ENCODE measurements at places on chromosomes 2 and 18.

- H3K36me3 ChIP-seq, result no peaks in the 10 kb centered on the region
- H3K4me1 ChIP-seq, result no peaks in the 10 kb centered on the region
- no peak overlapping the region for H3K4me3 ChIP-seq
- DNase-seq, result no peak
- H3K27me3 ChIP-seq, result no peaks in the 10 kb centered on the region
Observed at GRCh38 chr2:41743324-41743723, 304.5 kb upstream of the PKDCC start.

DNA sequence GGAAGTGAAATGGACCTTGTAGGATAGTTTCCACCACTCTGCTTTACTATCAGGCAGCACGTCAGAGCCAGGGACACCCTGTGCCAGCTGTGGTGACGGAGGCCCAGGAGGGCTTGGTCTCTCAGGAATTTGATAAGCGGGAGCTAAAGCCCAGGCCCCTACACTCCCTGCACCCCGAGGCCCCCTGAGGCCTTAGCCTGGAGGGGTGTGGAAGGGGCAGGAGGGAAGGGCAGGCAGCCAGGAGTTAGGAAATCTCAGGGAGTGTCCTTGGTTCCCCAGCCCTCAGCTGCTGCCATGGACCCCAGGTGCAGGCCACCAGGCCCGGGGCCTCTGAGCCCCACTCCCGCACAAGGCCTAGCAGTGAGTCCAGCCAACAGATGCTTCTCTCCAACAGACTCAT lies 38.2 kb downstream of the PDIA6 start:
- no peak for DNase-seq
- H3K4me1 ChIP-seq, result peaks cover 2% of the 10 kb centered on the region
- H3K27ac ChIP-seq, result peak overlapping the region; percentile 37

DNA sequence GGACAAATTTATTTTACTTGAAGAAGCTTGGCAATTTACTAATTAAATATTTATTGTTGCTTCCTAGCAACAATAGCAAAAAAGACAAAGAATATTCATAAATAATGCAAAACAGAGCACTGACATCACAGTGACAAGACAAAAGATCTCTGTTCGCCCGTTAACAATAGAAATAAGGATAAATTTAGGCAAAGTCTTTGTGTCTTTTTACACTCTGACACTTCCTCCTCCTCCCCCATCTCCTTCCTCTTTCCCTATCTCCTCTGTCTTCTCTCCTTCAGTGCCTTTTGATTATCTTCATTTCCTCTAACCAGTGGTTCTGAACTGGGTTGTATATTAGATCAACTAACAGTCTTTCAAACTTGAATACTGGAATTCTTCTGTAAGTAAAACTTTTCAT lies 808.4 kb downstream of the ERBB4 start:
- no peaks in the 10 kb centered on the region for H3K27me3 ChIP-seq
- H3K27ac ChIP-seq, result no peak overlapping the region
- no peak overlapping the region for H3K4me3 ChIP-seq
- DNase-seq, result no peak

GRCh38 chr2:209685963-209686362 lies 85.7 kb upstream of the UNC80 start:
- no peak for DNase-seq
- H3K27ac ChIP-seq, result no peak overlapping the region
- no peaks in the 10 kb centered on the region for H3K36me3 ChIP-seq
- H3K4me3 ChIP-seq, result no peak overlapping the region
- no peaks in the 10 kb centered on the region for H3K27me3 ChIP-seq

GRCh38 chr2:99841749-99842148 lies 300.6 kb downstream of the AFF3 start:
- H3K27me3 ChIP-seq, result no peaks in the 10 kb centered on the region
- no peak overlapping the region for H3K4me3 ChIP-seq
- no peaks in the 10 kb centered on the region for H3K36me3 ChIP-seq
- peaks cover 1% of the 10 kb centered on the region for H3K4me1 ChIP-seq
- no peak for DNase-seq

- no peak overlapping the region for H3K4me3 ChIP-seq
- no peak overlapping the region for H3K27ac ChIP-seq
- peaks cover 2% of the 10 kb centered on the region for H3K36me3 ChIP-seq
- peaks cover under 1% of the 10 kb centered on the region for H3K4me1 ChIP-seq
Observed at GRCh38 chr2:10610213-10610910, 79.4 kb downstream of the NOL10 start.

- peaks cover 1% of the 10 kb centered on the region for H3K4me1 ChIP-seq
- H3K36me3 ChIP-seq, result no peaks in the 10 kb centered on the region
- H3K27ac ChIP-seq, result no peak overlapping the region
- H3K27me3 ChIP-seq, result peaks cover 22% of the 10 kb centered on the region
Observed at GRCh38 chr18:79630281-79631095, 49.1 kb upstream of the CTDP1 start.

DNA sequence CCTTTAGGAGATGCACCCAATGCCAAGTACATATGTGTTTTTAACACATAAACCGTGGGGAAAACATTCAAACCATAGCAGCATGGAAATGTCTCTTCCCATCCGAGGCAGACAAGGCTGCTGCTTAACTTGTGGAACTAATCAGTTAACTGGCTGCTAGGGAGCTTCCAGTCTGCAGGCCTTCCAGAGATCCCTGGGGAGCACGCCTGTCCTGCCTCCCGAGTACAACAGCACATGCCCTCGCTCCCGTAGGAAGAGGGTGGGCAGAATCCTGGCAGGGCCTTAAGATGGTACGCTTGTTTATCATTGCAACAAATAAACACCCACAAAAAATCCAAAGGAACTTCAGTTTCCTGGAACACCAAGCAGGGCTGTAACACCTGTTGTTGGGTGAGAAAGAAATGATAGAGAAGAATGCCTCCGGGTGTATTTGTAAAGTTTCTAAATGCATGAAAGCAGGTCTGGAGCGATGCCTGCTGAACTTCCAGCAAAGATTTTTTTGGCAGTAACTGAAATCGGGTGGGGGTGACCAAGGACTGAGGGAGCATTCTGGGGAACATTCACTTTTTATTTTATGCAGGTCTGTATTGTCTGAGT lies 56.2 kb downstream of the EDAR start:
- H3K27me3 ChIP-seq, result peaks cover 20% of the 10 kb centered on the region
- H3K4me1 ChIP-seq, result peaks cover 13% of the 10 kb centered on the region
- peak overlapping the region; percentile 9 for H3K27ac ChIP-seq

- no peak overlapping the region for H3K27ac ChIP-seq
- no peaks in the 10 kb centered on the region for H3K36me3 ChIP-seq
- peaks cover 3% of the 10 kb centered on the region for H3K4me1 ChIP-seq
- DNase-seq, result no peak
Observed at GRCh38 chr2:198957181-198957580, 500.6 kb downstream of the SATB2 start.

GRCh38 chr2:73386894-73387636 lies 1.4 kb downstream of the ALMS1 start:
- H3K27ac ChIP-seq, result peak overlapping the region; percentile 97
- H3K27me3 ChIP-seq, result peaks cover 15% of the 10 kb centered on the region
- H3K4me3 ChIP-seq, result peak overlapping the region; percentile 96
- H3K4me1 ChIP-seq, result peaks cover 17% of the 10 kb centered on the region
- no peak for DNase-seq
- H3K36me3 ChIP-seq, result peaks cover 2% of the 10 kb centered on the region

- H3K4me3 ChIP-seq, result no peak overlapping the region
- no peak for DNase-seq
- no peaks in the 10 kb centered on the region for H3K36me3 ChIP-seq
Observed at GRCh38 chr2:8412082-8412481, 269.8 kb upstream of the ID2 start.

GRCh38 chr18:59547581-59548182 lies 149.5 kb downstream of the CCBE1 start:
- no peak overlapping the region for H3K27ac ChIP-seq
- H3K4me3 ChIP-seq, result no peak overlapping the region
- no peak for DNase-seq
- no peaks in the 10 kb centered on the region for H3K36me3 ChIP-seq

GRCh38 chr2:219494952-219495530 lies 3.6 kb upstream of the GMPPA start:
- no peak for DNase-seq
- no peak overlapping the region for H3K27ac ChIP-seq
- H3K27me3 ChIP-seq, result peaks cover 73% of the 10 kb centered on the region
- no peaks in the 10 kb centered on the region for H3K36me3 ChIP-seq

DNA sequence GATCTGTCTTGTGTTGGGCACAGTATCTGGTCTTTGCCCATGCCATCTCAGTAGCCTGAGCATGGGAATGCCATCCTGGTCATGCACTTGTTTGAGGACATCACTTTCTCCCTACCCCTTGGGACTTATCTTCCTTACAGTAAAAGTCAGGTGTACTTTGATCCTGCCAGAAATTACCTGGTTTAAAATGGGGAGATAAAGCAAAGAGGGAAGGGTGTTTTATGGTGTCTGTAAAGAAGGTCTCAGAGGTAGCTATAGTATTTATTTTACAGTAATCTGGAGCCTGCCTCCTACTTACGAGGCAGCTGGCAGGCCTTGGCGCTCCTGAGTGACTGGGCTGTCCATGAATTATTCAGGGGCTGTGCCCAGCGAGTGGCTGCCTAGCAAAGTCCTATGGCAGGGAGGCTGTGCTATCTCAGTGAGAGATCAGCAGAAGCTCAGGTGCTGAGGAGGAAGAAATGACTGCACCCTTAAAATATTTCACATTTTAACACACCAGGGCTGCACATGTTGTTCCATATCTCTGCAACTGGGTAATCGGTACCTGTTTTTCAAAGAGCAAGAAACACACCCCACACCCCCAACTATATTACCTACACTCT lies 93.9 kb downstream of the SPTBN1 start:
- H3K36me3 ChIP-seq, result no peaks in the 10 kb centered on the region
- DNase-seq, result no peak
- no peaks in the 10 kb centered on the region for H3K27me3 ChIP-seq
- H3K27ac ChIP-seq, result no peak overlapping the region
- peaks cover 37% of the 10 kb centered on the region for H3K4me1 ChIP-seq

GRCh38 chr18:5962362-5962761 lies 67.0 kb upstream of the TMEM200C start:
- H3K4me1 ChIP-seq, result peaks cover 2% of the 10 kb centered on the region
- peaks cover 3% of the 10 kb centered on the region for H3K36me3 ChIP-seq
- no peak overlapping the region for H3K4me3 ChIP-seq
- H3K27ac ChIP-seq, result no peak overlapping the region
- no peak for DNase-seq
- peaks cover 5% of the 10 kb centered on the region for H3K27me3 ChIP-seq

DNA sequence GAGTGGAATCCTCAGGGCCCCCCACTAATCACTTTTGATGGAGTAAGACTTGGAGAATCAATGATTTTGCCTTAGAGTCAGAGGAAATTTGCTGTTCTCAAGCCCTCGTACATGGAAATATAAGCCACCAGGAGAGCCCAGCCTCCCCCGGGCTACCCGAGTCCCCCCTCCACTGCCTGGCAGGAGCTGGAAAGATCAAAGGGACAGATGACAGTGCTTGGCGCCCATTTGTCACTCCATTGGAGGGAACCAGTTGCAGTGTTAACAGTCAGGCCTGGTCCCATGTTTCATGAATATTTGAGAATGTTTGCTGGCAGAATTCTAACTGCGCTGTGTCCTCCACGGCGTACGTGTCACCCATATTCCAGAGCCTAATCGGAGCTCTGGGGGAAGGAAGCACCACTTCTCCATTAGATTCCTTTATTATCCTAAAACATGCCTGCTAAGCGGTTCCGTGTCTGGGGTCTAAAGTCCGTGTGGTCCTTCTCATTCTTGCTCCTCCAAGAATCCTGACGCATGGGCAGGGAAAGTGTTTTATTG lies 202.4 kb downstream of the KLHL29 start:
- DNase-seq, result no peak
- H3K27me3 ChIP-seq, result peaks cover 14% of the 10 kb centered on the region
- peaks cover 22% of the 10 kb centered on the region for H3K4me1 ChIP-seq
- no peak overlapping the region for H3K4me3 ChIP-seq
- H3K36me3 ChIP-seq, result no peaks in the 10 kb centered on the region
- H3K27ac ChIP-seq, result no peak overlapping the region

- DNase-seq, result no peak
- peaks cover 7% of the 10 kb centered on the region for H3K36me3 ChIP-seq
- H3K4me3 ChIP-seq, result no peak overlapping the region
- H3K4me1 ChIP-seq, result no peaks in the 10 kb centered on the region
- H3K27me3 ChIP-seq, result no peaks in the 10 kb centered on the region
Observed at GRCh38 chr2:3211256-3212060, 166.2 kb downstream of the EIPR1 start.

- H3K27me3 ChIP-seq, result no peaks in the 10 kb centered on the region
- H3K36me3 ChIP-seq, result no peaks in the 10 kb centered on the region
Observed at GRCh38 chr2:16978301-16978700, 312.7 kb upstream of the CYRIA start.

- no peaks in the 10 kb centered on the region for H3K27me3 ChIP-seq
- DNase-seq, result no peak
- H3K36me3 ChIP-seq, result no peaks in the 10 kb centered on the region
- H3K4me3 ChIP-seq, result no peak overlapping the region
- no peak overlapping the region for H3K27ac ChIP-seq
Observed at GRCh38 chr2:12341920-12342319, 374.8 kb upstream of the TRIB2 start.

DNA sequence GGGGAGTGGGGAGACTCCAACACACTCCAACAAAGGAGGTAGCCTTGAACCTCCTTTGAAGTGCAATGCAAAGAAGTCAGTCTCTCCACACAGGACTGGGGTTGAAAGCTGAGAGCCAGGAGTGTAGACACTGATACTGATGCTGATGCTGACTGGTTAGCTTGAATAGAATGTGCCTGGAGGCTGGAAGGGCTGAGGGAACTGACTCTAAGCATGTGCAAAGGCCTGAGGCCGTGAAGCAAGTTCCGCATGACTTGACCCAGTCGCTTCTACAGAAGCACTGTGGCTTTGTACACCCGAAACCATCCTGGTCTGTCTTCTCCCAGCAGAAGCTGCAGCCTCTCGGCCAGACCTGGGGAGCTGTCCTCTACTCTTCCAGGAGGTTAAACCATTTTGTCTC lies 10.4 kb downstream of the FOXI3 start:
- H3K27ac ChIP-seq, result no peak overlapping the region
- H3K36me3 ChIP-seq, result no peaks in the 10 kb centered on the region
- no peaks in the 10 kb centered on the region for H3K4me1 ChIP-seq
- no peak overlapping the region for H3K4me3 ChIP-seq
- no peak for DNase-seq
- H3K27me3 ChIP-seq, result peaks cover 36% of the 10 kb centered on the region
